ENCODE measurements at places on chromosomes 13 and 19.

- no peak for DNase-seq
Measured at GRCh38 chr13:68056816-68057710, 826.9 kb upstream of the PCDH9 start.

- DNase-seq: peak; percentile 33
Measured at GRCh38 chr19:45476304-45476703, 8.5 kb downstream of the FOSB start.

DNA sequence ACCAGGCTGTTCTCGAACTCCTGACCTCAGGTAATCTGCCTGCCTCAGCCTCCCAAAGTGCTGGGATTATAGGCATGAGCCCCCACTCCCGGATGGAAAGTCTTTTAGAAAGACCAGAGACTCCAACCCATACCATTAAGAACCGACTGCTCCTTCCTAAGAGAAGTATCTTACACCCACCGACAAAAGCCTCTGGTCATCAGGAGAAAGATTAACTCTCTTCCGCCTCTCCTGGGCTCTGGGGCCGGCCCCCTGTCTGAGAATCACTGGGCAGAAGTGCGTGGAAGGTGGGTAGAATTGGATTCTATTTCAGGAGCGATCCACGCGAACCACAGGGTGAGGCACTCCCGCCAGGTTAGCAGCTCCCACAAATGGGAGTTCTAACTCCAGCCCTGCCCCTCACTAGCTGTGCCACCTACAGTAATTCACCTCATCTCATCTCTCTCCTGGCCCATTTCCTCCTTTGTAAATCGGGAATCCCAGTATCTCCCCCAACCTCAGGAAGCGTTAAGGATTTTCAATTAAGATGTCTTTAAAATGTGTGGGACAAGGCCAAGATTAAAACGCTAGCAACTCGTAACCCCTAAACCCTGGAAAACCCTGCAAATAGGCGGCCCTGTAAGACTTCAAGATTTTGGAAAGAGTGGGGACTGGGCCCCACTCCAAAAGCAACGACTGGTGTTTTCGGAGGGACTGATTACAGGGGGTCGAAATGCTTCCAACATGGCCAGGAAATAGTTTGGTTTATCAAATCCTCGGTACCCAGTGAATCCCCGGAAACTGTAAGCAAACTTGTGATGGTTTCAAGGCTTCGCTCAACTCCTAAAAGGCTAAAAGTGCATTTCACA lies 1.3 kb downstream of the HNRNPL start:
- DNase-seq: no peak

DNA sequence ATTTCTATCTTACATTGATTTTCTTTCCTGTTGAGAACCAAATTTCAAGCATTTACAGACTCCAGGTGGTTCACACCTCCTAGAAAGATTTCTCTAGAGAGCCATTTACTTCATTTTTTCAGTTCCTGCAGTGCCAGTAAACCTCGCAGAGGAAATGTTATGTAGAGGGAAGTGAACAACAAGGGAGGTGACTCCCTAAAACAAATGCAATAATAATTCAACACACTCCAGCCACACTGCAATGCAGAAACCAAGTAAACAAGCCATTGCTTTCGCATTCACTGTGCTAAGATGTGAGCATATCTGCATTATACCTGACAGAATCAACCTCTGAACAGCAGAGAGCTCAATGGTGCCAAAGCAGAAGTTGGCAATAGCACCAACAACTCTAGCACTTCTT lies 215.1 kb downstream of the RBM26 start:
- DNase-seq: no peak

GRCh38 chr19:1471010-1471514 lies 8.0 kb downstream of the C19orf25 start:
- DNase-seq: no peak

GRCh38 chr19:44847144-44848035 lies 1.3 kb downstream of the NECTIN2 start:
- no peak for DNase-seq

DNA sequence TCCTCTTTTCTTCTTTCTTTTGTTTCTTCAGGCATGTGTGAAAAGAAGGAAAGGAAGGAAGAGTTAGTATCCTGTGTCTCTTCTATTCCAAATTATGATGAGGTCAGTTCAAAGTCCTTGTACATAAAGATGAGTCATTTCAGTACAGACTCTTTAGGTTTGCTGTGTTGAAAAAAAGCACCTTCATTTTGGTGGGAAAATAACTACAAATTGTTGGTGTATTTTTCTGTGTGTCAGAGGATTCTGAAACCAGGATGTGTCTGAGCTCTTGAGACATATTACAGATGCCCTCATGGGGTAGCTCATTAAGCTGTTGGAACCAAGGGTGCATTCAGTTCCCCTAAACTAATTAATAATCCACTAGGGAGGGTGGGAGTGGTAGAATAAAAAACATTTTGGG lies 5.8 kb upstream of the HSPH1 start:
- DNase-seq: no peak

- DNase-seq: no peak
Measured at GRCh38 chr13:97627566-97627965, 193.6 kb downstream of the RAP2A start.

- DNase-seq: peak; percentile 7
Measured at GRCh38 chr13:20492641-20493040, 33.0 kb downstream of the CRYL1 start.

GRCh38 chr19:6811906-6812305 lies 39.4 kb downstream of the VAV1 start:
- no peak for DNase-seq

- DNase-seq: no peak
Measured at GRCh38 chr19:57212109-57212508, 18.7 kb upstream of the AURKC start.

DNA sequence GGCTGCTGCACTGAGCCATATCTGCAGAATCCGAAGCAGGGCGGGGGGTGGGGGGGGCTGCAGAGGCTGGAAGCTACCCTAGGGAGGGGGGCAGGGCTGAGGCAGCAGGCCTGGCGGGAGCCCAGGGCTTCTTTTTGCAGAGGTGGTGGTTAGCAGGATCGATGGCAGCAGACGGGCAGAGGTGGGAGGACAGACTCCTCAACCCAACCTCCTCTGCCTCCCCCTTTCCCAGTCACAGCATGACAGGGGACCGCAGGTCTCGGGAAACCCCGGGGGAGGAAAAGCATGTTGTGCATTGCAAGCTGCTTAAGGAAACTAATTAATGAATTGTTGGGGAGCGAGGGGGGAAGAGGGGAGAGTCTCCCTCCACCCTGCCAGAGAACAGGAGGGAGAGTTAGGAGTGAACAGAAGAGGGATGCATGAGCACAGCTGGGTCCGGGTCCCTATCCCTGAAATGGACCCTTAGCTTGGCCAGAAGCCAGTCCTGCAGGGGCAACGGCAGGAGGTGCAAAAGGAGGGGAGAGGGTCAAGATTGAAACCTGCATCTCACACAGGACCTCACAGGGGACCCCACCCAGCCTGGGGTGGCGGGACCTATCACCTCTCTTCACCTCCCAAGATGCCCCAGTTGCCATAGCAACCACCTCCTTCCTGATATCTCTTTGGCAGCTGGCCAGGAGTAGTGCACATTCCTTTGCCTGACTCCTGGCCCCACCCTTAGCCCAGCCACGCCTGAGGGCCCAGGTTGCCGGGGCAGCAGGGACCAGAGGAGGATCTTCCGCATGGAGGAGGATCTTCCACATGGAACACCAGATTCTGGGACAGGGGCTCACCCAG lies 1.8 kb downstream of the FXYD7 start:
- DNase-seq: no peak

- DNase-seq: no peak
Measured at GRCh38 chr13:70390968-70391367, 282.7 kb upstream of the KLHL1 start.

DNA sequence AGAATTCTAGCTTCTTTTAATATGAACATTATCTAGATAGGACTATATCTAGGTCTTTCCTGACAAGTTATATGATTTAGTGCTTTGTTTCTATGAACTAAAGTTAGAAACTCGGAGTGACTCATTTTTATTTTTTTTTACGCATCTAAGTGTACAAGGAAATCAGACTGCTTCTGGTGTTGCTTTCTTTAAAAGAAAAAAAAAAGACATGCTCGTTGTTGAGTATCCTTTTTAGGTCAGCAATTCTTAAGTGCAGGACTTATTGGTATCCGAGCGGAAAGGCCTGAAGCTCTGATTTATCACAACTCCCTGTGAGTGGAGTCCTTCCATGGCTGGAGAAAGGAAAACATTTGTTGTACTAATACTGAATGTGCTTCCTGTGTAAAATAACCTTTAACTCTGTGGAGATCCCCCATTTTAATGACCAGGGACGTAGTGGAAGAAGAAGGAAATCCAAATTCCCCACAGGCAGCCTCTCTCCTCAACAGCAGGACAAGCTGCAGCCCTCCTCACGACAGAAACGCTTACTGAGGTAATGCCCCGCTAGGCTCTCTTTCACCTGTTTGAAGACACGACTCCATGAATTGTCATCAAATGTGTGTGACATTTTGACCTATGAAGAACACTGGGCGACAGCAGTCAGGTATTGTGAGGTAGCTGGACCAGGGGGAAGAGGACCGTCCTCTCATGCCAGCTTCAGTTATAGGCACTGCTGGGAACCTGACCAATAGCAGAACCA lies 17.9 kb upstream of the POMP start:
- no peak for DNase-seq

GRCh38 chr19:51040151-51040550 lies 5.3 kb upstream of the KLK12 start:
- DNase-seq: no peak

- no peak for DNase-seq
Measured at GRCh38 chr13:20230913-20231838, 943 bp downstream of the GJB6 start.

GRCh38 chr19:7483720-7484201 lies 5.1 kb downstream of the PEX11G start:
- DNase-seq: no peak

GRCh38 chr13:91729859-91730258 lies 331.4 kb downstream of the GPC5 start:
- DNase-seq: no peak

GRCh38 chr13:99191336-99191899 lies 9.2 kb upstream of the UBAC2 start:
- no peak for DNase-seq

DNA sequence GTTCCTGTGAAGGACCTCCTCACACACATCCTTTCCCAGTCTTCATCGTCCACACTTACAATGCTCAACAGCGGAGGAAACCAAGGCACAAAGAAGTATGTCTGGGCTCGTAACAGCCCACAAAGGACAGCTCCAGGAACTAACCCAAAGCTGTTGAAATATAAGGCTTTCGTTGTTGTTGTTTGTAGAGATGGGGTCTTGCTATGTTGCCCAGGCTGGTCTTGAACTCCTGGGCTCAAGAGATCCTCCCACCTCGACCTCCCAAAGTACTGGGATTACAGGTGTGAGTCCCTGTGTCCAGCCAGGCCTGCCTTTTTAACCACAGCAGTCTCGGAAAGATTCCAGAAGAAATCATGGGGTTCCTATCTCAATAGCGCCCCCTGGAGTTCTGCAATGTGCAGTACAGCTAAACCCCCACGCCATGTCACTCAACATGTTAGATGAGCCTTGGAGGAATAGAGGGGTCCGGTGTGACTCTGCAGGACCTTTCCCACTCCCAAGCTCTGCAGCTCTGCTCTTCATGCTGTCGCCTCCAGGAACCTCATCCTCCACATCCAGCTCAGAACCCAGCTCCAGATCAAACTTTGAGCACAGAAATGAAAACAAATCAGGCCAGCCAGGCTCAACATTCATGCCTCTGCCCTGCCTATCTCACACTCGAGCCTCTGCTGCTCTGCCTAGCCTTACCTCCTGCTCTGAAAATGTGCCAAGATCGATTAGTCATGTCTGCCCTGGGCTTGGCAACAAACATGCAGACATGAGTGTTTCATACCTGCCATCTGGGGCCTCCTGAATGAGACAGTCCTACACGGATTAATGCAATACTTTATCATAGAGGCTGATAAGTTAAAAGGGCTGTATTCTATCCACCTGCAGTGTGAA lies 7.5 kb downstream of the PLA2G4C start:
- no peak for DNase-seq

- DNase-seq: no peak
Measured at GRCh38 chr13:51697181-51697580, 106.8 kb downstream of the DHRS12 start.

GRCh38 chr13:49616676-49617065 lies 11.6 kb upstream of the ARL11 start:
- no peak for DNase-seq

GRCh38 chr19:44789943-44790483 lies 12.3 kb downstream of the CBLC start:
- no peak for DNase-seq

DNA sequence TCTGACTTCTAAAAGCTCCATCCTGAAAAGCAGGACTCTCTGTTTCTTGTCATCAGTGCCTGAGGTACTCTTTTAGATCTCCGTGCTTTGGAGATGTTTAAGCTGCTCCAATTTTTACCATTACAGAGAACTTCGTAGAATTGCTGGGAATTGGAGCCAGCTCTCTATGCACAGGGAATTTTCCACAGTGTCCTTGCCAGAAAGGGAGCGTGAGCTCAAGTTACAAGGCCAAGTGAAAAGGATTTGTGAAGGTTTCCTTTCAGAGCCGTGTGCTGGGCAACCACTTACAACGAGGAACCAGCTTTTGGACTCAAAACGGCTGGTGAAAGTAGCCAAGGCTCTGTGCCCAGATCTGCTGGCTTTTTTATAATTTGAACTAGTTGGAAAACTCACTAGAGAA lies 82.6 kb downstream of the NUFIP1 start:
- no peak for DNase-seq

- no peak for DNase-seq
Measured at GRCh38 chr19:47183601-47184000, 47.4 kb downstream of the BBC3 start.

DNA sequence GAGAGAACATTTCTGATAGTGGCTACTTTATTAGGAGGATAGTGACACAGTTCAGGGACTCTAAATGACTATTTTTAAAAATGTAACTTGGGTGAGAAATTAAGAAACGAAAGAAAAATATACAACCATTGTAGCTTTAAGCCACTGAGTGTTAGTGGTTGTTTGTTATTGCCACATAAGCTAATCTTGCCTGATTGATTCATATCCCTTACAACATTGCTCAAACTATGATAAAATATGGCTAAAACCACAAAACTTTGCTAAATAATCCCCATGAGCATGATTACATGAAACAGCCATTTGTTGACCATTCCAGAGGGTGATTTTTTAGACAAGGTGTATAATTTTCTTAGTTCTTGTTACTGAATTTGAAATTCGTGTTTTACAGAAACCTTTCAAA lies 343.4 kb downstream of the SLITRK5 start:
- DNase-seq: no peak

GRCh38 chr13:31986676-31987470 lies 44.7 kb upstream of the FRY start:
- DNase-seq: no peak

- peak; percentile 87 for DNase-seq
Measured at GRCh38 chr19:8252922-8253589, 43.9 kb downstream of the CERS4 start.

- no peak for DNase-seq
Measured at GRCh38 chr19:6590827-6591319, at the start of gene CD70. CD70 (minus strand) TSS chr19:6591150; CDS start chr19:6591002, 148 bp downstream.

- no peak for DNase-seq
Measured at GRCh38 chr19:7858109-7858770, 15.9 kb downstream of the PRR36 start.

GRCh38 chr19:8069096-8069973 lies 16.8 kb downstream of the CCL25 start:
- DNase-seq: no peak

Data from stimulated activated naive CD4-positive, alpha-beta T cell (primary cell).